Gastrocnemius medialis (tissue), 4 donors: ENCODE measurements at places on chromosomes 12 and 14. TPM values are rescaled to one million over a fixed set of nuclear protein-coding genes. Genes with fewer than 3 reads are reported as not detected.
A peak's percentile ranks its signal among the peaks of the same experiment; 100 is the strongest.

Gene TSPAN19
- total RNA-seq = not detected

Gene MIPOL1
- total RNA-seq = 3.1 TPM

GRCh38 chr12:116400636-116401372 lies 123.3 kb upstream of the MED13L start:
- peaks cover 4% of the 10 kb centered on the region for H3K4me1 ChIP-seq
- no peak overlapping the region for H3K27ac ChIP-seq
- H3K36me3 ChIP-seq = no peaks in the 10 kb centered on the region
- H3K27me3 ChIP-seq = no peaks in the 10 kb centered on the region
- DNase-seq = no peak

DNA sequence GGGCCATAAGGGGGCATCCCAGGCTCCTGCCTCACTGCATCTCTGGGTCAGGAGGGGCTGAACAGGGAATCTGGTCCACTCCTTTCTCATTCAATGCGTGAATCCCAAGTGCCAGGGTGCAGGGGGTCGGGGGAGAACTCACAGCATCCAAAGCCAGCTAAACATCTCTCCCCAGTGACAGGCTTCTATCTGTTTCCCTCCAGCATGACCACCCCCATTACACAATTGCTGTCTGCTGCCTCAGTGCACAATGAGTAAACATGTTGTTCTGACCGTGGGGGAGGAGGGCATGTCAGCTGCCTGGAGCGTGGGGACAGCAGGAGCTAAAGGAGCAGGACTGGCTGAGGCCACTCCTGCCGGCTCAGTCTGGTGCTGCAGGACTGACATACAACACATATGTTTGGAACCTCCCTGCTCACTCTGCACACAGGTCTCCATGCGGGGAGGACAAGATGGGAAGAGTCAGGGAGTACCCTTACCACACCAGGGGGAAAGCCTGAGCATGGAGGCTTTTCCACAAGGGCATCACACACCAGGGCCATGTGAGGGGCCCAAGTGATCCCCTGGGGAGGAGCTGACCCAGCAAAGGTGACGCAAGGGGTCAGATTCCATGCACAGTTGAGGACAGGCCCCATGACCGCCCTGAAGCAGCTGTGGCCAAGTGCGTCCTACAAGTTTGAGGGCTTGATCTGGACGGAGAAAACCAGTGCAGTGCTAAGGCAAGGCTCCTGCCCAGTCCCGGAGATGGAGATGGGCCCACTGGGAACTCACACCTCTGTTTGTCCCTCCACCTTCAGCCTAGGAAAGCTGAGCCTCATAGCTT lies 1.4 kb downstream of the TNS2 start:
- peak overlapping the region; percentile 83 for H3K4me3 ChIP-seq
- DNase-seq = peak; percentile 97
- H3K27ac ChIP-seq = peak overlapping the region; percentile 100
- H3K36me3 ChIP-seq = peaks cover 9% of the 10 kb centered on the region
- H3K4me1 ChIP-seq = peaks cover 67% of the 10 kb centered on the region
- no peaks in the 10 kb centered on the region for H3K27me3 ChIP-seq

- no peaks in the 10 kb centered on the region for H3K36me3 ChIP-seq
- no peak overlapping the region for H3K27ac ChIP-seq
- H3K27me3 ChIP-seq = no peaks in the 10 kb centered on the region
- no peak overlapping the region for H3K4me3 ChIP-seq
These were observed 49.0 kb downstream of the CNOT2 start for GRCh38 chr12:70292017-70292776.

GRCh38 chr14:60722357-60723115 lies 1.6 kb downstream of the SIX4 start:
- DNase-seq = peak; percentile 53
- H3K36me3 ChIP-seq = peaks cover 15% of the 10 kb centered on the region
- peaks cover 39% of the 10 kb centered on the region for H3K4me1 ChIP-seq
- H3K27ac ChIP-seq = peak overlapping the region; percentile 89
